ENCODE measurements at places on chromosomes 3 and 15. TPM values are rescaled to one million over a fixed set of nuclear protein-coding genes. Genes with fewer than 3 reads are reported as not detected.

DNA sequence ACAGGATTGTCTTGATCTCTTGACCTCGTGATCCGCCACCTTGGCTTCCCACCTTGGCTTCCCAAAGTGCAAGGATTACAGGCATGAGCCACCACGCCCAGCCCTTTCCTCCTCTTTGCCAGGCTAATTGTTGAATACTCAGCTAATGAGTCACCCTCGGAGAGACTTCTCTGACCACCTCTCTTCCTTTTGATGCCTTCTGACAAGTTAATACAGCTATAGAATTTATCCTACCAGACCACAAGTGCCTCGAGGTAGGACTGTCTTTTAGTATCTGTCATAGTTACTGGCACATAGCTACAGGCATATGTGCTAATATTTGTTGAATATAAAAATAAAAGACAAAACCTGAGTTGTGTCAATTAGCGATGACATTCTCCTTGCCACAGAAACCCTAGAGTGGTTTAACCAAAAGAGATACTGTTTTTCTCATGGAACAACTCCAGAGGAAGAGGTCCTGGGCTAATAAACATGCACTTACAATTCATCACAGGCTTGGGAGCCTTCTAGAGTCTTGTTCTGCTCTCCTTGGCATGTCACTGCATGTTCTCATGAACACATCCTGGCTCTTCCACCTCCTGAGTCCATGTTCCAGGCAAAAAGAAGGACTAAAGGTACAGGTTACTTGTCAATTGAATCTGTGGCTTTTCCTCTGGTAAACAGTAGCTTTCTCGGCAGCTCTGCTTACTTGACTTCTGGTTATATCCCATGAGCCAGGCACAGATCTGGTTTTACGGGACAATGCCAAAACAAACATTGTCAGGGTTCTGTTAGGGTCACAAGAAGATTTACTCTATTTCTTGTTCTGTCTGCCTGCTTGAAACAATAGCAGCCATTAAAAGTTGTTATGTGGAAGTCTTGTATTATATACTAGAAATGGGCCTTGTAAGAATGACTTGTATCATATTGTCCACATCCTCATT lies 332.3 kb downstream of the THSD4 start:
- DNase-seq = no peak

GOLGA8H gene
- total RNA-seq = 0.26 TPM

IL17RC gene
- total RNA-seq = 0.41 TPM

DNA sequence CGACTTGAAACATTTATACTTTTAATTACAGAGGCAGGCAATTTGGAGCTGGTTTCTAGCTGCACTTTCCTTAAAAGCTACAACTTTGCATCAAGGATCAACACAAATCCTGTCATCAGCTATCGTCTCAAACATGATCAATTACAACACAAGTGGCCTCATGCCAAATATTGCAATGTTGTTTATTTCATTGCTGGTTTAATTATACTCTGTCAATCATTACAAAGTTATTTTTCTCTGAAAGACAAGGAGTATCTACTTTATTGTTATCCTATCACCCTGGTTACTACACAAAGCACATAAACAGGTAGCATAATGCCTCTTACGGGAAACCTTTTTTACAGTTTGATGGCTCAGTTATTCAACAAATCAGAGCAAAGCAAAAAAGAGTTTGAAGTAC lies 58.0 kb upstream of the FOXB1 start:
- no peak for DNase-seq

TM4SF4 gene
- not detected for total RNA-seq

TIMP4 gene
- total RNA-seq = not detected

OR4M2 gene
- total RNA-seq = not detected

TRIM71 gene
- total RNA-seq = 0.09 TPM

OXTR gene
- total RNA-seq = 1.4 TPM

DNA sequence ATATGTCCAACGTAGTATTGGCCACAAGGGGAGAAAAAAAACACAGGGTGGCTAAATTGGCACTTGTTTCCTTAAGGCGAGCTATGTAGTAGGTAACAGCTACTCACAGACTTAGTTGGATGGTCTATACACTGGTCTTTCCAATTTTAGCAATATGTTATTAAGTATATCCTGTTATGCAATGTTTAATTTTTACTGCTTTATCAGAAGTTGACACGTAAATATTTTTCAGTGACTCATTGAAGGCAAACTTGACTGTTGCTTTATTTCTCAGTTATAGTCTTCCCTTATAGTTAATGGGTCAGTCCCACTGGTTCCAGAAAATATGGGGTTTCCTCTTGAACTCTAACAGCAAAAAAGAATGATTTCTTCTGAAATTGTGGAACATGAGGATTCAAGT lies 46.5 kb downstream of the ADPGK start:
- DNase-seq = no peak

DNA sequence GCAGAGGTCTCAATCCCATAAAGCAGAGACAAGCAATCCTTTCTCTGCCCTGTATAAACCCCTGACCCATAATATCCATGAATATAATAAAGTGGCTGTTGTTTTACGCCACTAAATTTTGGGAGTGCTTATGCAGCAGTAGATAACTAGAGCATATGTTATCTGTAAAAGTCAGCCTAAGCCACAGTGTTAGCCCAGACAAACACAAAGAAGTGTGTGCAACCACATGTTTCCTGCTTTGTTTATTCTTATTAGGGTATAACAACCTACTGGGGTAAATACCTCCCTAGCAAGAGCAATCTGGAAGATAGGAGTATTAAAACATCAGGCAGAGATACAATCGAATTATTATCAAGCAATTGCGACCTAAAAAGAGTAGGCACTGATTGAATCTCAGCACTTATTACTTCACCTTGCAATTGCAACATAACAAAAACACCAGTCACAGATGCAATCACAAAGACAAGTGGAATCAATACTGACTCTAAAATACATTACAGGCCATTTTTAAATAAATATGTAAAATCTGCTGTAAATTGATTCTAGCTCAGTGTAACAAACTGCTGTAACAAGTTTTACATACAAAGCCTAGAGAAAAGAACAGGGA lies 94.6 kb upstream of the UBE2E2 start:
- no peak for DNase-seq

SPATA12 gene
- not detected for total RNA-seq

MAPKAPK3 gene
- total RNA-seq = 175 TPM

KCNAB1 gene
- not detected for total RNA-seq

SLC6A20 gene
- total RNA-seq = 0.05 TPM

- DNase-seq = no peak
These were observed 3.0 kb downstream of the SMC4 start for GRCh38 chr3:160402221-160403027.

DNA sequence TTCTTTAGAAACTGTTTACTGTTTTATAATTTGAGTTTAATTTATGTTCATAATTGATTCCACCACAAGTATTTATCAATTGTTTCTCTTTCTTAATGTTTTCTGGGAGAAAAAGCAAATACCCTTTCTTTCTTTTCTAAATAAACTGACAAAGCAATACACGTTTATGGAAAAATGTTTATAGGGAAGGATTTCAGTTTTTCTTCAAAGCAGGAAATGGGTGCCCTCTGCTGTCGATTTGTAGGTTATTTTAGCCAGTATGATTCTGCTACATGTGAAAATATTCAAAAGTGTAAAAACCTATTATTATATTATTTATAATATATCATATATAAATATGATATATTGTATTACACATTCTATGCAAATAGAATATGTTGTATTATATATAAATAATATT lies 921.0 kb upstream of the ROBO1 start:
- no peak for DNase-seq

- DNase-seq = no peak
These were observed 24.6 kb downstream of the ITPR1 start for GRCh38 chr3:4517643-4518311.

GRCh38 chr15:95866711-95867440 lies 463.6 kb upstream of the NR2F2 start:
- no peak for DNase-seq

DNA sequence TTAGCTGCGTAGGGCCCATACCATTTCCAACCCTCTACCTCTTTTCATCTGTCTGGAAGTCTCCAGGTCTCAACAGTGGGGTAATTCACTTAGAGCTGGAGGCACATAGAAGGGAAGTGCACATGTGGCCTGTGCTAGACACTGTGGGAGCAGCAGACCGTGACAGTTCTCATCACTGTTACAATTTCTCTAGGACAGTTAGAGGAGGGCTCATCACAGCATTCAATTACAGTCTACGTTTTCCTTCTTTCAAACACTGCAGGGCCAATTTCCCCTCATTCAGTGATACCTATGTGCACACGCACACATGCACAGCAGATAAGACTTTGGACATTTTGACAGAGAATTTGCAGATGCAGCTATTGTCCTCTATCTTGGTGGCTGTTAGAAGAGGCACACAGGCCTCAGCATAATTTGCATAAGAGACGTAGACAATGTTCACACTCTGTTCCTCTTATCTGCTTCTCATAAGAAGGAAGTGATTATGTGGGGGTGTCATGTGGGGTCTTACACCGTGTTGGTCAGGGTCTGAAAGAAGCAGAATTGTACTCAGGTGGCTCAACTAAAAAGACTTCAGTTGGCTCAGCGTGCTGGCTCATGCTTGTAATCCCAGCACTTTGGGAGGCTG lies 12.6 kb upstream of the HRG start:
- DNase-seq = no peak

DNA sequence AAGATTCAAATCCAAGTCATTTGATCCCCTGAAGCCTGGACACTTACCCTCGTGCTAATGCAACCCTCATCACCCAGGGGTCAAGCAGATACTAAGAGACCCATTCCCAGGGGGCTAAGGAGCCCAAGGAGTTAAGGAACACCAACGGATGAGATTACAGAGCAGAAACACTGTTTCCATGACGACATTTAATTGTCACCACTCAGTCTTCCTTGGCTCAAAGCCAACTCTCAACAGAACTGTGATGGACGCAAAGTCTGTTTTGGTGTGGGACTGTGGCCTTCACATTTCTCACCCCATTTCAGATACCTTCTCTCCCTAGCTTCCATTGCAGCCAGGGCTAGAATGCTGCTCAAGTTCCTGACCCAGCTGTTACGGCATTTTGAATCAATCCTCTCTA lies 383.5 kb upstream of the WNT5A start:
- no peak for DNase-seq

- DNase-seq = no peak
These were observed 1.9 kb downstream of the LRIG1 start for GRCh38 chr3:66498687-66499621.

GRCh38 chr3:169966951-169967915 lies 626 bp downstream of the SEC62 start:
- DNase-seq = peak; percentile 67

- DNase-seq = no peak
These were observed 13.2 kb downstream of the P2RY14 start for GRCh38 chr3:151265166-151265565.

DNA sequence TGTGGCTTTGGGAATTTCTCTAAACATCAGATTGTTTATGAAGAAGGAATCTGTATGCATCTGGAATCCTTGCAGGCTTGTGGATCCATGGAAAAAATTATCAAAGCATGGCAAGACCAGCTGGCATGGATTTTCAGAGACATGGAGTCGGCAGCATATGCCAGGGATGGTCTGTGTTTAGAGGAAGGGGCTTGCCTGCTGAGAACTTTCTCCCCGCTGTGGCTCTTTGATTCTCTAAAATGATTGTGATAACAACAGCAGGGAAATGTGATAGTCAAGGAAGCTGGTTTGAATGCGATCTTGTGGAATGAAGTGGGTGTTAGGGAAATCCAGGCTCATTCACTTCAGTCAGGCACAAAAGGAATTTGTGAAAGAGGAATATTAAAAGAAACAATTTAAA lies 245.7 kb upstream of the THRB start:
- DNase-seq = no peak

SEMA5B gene
- not detected for total RNA-seq

DNA sequence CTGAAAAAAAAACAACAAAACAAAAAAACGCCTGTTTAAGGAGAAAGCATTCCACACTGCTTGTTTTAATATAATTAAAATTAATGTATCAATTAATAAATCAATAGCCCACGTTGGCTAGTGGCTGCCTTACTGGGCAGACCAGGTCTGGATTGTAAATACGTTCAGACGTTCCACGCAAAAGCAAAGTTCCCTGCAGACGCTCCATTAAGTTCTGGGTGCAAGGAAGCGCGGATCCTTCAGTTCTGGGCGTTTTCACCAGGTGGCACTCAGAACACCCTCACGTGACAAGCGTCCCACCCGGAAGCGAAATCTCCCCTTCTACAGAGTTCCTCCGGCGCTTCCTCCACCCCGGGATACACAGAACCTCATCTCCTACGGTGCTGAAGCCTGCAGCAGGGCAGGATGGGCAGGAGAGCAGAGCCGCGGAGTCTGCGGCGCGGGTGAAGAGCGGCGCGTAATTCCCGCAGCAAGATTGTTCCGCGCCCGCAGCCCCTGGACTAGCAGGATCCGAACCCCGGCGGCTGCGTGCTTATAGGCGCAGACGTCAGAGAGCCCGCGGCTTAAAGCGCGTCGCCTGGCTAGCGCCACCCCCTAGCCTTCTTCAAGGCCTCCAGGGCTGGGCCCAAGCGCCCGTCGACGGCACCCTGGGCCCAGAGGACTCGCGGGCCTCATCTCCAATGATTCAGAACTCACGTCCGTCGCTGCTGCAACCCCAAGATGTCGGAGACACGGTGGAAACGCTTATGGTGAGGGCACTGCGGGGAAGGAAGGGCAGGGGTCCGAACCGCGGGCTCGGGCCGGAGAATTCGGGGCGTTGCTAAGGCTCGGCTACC lies at the start of gene SLC25A38:
Gene SLC25A38 (plus strand): TSS at position 326 of the 836 bp plus-strand sequence. CDS start 355 bp downstream, at position 681.
- DNase-seq = peak; percentile 91

DNA sequence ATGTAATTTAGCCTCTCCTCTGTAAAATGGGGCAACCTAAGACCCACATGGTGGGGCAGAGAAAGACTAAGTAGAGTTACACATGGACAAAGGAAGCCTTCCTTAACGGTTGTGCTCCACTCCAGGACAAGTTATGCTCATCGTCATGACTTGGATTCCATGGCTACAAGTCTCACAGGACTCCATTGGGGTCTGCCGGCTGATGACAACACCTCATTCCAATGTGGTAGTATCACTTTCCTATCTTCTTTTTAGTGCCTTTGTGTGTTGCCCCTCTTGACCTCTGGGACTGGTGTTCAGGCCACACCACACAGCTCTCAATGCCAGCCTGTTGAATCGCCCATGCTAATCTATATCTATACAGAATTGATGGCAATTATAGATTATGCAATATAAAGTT lies 181.3 kb upstream of the WNT5A start:
- no peak for DNase-seq

DNA sequence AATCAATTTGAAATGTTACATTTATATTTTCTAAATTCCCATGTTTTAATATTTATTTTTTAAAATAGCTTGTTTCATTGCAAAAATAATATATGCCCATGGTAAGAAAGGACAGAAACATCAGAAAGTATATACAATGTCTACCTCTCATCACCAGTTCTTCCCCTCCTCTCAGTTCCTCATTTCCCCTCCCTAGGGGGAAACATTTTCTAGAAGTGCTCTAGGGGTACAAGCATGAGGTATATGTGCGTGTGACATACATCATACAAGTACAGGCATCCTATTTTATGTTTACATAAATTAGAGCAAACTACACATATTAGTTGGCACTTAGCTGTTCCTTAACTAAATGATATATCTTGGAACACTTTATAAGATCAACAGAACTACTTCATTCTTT lies 189.3 kb upstream of the VEPH1 start:
- DNase-seq = no peak

ESYT3 gene
- 0.26 TPM for total RNA-seq

TMIE gene
- not detected for total RNA-seq

GRCh38 chr3:156908398-156908797 lies 82.2 kb downstream of the LEKR1 start:
- no peak for DNase-seq

NME9 gene
- total RNA-seq = not detected

ZCWPW2 gene
- 0.35 TPM for total RNA-seq

- no peak for DNase-seq
These were observed 131.8 kb upstream of the TOPAZ1 start for GRCh38 chr3:44109771-44110361.

GRCh38 chr15:78778422-78778821 lies 32.8 kb downstream of the ADAMTS7 start:
- no peak for DNase-seq

All from activated CD8-positive, alpha-beta memory T cell treated with anti-CD3 and anti-CD28 coated beads, Interleukin-2, amount 10 ng/mL, durations not matched to agents 7 days and 5 days (primary cell).